ENCODE measurements at places on chromosomes 4 and X. TPM values are rescaled to one million over a fixed set of nuclear protein-coding genes. Genes with fewer than 3 reads are reported as not detected.

The MID1 gene
- 56.8 TPM for total RNA-seq

The ITM2A gene
- 7.7 TPM for total RNA-seq

The NLGN3 gene
- 6.7 TPM for total RNA-seq

The CLDN2 gene
- total RNA-seq = not detected

The ITIH6 gene
- total RNA-seq = 0.48 TPM

The ARMCX4 gene
- 11.6 TPM for total RNA-seq

The WDR17 gene
- 7.2 TPM for total RNA-seq

The SATL1 gene
- 4.3 TPM for total RNA-seq

The FSTL5 gene
- total RNA-seq = 2.4 TPM

The SLC6A14 gene
- total RNA-seq = 0.48 TPM

The SUPT20HL2 gene
- 3.4 TPM for total RNA-seq

The NAP1L3 gene
- total RNA-seq = 9.6 TPM

The ZCCHC18 gene
- 1.7 TPM for total RNA-seq

The PLP2 gene
- 28.9 TPM for total RNA-seq

The HTRA3 gene
- 17.8 TPM for total RNA-seq

The TMEM255A gene
- 1.7 TPM for total RNA-seq
